D341Med (cell line): ENCODE measurements at places on chromosomes 2 and 18.
A peak's percentile ranks its signal among the peaks of the same experiment; 100 is the strongest.

DNA sequence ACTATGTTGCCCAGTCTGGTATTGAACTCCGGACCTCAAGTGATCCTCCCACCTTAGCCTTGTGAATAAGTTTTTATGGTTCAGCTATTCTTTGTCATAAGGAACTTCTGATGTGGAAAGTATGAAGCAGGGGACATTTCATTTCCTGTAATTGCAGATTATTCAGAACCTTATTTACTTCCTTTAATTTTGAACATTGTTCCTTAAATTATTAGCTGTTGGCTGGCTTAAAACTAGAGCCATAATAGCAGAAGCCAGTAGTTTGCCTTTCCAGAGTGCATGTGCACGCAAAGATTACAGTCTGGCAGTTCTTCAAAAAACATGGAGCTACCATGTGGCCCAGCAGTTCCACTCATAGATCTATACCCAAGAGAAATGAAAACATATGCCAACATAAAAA lies 53.1 kb downstream of the PMS1 start:
- DNase-seq: no peak

GRCh38 chr2:237603718-237604362 lies 13.3 kb upstream of the RAB17 start:
- no peak for DNase-seq

DNA sequence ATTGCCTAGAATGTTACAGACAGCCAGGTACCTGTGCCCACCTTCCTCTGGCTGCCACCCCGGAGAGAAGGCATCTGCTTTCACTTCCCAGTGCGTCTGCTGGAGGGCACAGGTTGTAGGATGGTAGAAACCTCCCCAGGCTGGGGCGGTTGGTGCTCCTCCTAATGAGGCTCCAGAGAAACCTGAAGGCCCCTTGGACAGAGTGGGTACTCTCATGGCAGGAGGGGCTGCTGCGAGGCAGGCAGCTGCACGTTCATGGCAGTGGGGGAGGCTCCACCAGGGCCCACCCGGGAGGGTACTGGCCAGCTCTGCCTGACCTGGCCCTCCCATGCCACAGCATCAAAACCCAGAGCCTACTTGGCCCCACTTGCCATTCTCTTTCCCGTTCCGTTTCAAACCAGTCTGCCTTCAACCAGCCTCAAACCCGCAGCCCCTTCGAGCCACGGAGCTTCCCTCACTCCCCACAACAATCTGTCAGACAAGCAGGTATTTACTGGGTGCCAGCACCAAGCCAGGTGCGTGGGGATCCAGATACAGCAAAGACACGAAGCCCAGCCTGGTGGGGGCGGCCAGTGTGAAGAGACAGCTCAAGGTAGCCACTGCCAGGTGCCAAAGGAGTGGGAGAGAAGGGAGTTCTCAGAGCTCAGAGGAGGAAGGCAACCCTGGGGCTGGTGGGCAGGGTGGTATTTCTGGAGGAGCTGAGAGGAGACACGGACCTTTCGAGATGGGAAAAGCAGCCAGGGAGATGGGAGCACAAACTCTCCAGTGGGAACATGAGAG lies 229.6 kb downstream of the LOXHD1 start:
- DNase-seq: peak; percentile 30

GRCh38 chr2:26024260-26024659 lies 9.6 kb upstream of the RAB10 start:
- DNase-seq: no peak

DNA sequence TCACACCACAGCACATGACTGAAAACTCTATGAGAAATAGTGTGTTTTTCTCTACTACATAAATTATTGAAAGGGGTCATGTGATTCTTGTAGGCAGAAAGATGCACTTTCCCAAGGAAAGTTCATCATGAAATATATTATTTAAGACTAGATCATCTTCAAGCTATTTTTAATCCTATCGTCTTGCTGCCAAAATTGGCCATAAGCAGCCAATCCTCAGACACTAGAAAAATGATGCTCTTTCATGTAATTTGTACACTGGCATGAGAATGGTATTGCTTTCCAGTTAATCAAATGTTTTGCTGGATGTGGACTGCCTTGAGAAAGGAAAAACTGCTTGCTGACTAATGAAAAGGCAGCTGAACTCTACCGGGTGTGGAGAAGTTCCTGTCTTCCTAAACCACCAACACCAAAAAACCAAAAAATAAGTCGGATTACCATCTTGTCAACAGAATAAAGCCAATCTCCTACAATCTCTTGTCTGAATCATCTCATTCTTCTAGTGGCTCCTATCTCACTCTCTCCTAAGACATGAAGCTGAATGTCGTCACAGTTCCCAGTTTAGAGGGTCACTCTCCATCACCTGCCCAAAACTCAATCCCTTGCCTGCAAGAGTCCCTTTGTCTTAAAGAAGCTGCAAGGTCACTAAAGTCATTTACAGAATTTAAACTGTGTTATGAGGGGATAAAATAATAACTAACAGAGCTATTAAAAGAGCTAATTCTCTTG lies 5.3 kb downstream of the BCL2 start:
- no peak for DNase-seq

DNA sequence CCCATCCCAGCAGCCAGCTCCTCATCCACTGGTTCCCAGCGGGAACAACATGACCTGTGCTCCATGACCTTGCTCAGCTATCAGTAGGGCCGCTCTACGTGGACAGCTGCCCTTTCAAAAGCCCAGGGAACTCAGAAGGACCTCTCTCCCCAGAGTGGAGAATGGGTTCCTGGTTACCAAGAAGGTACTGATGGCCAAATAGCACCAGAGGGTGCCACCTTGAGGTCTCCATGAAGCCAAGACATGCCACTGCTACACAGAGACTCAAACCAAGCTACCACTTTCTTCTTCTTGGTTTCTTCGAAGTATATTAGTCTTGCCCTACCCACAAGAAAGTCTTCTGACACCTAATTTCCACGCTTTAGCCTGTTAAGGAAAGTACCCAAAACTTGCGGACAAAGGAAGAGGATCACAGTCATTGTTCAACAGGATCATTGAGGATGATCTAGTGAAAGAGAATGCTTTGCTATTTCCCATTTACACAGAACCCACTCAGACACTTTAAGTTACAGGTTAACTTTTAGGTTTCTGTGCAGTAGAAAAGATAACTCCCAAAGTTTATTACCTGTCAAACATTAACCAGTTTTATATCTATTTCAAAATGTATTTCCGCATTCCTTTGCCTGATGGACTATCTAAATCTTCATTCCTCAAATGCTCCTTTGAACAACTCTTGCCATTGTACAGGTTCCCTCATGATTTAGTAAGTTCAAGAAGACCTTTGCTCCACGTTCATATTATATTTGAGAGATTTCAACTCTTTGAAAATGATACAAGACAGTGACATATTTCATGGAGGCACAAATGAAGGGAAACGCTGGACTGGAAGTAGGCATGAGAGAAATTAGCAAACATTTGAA lies 102.2 kb downstream of the ALPK2 start:
- no peak for DNase-seq

- no peak for DNase-seq
Observed at GRCh38 chr2:234130777-234131181, 80.3 kb downstream of the SPP2 start.

DNA sequence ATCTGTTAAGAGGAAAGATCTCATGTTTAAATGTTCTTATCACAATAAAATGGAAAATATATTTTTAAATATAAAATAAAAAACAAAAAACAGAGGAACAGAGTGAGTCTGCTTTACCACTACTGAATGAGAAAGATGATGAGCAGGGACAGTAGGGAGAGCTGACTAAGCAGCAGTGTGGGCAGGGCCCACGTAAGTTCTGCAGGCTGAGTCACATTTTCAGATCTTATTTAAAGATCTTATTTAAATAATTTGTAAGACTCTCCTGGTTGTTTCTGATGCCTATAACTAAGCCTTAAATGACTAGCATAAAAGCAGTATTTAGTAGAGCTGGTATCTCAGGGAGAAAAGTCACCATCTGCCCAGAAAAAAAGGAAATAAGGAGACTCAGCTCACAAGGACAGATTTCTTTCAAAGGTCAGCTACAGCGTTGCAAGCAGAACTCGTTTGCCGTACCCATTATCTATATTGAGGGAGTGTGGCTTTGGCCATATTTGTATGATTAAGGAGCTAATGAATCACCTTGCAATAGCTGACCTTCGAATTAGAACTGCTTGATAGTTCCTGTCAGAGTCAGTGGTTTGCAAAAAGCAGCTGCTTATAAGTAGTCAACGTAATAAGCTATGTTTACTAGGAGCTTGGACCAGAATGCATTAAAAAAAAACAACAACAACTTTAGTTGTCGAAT lies 322.1 kb upstream of the CHAC2 start:
- no peak for DNase-seq

GRCh38 chr2:206971805-206972204 lies 32.5 kb downstream of the CPO start:
- DNase-seq: no peak
